Activated CD4-positive, alpha-beta T cell treated with anti-CD3 and anti-CD28 coated beads, Interleukin-2, amount 50 U/mL, for 1 hour (primary cell): ENCODE measurements at places on chromosomes 12 and 14.
A peak's percentile ranks its signal among the peaks of the same experiment; 100 is the strongest.

DNA sequence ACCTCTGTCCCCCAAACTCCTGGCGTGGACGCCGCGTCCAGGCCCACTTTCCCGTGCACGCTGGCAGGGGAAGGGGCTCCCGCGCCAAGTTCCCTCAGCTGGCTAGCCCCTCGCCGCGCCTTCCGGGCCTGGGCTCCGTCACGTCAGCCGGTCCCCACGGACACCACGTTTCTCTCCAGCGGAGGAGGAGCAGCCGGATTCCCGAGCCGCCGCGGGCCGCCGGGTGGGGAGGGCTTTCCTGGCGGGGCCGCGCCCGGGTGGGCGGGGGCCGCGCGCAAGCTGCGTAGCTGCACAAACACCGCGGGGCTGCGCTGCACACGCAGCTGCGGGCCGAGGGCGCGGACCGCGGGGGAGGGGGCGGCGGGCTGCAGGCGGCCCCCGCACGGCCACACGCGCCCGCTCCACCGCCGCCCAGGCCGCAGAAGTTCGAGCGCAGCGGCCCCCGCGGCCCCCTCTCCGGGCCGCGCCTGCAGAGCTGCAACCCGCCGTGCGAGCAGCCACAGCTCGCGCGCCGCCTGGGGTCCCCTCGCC, 45.1 kb upstream of the PNMA1 start:
- DNase-seq: peak; percentile 55

DNA sequence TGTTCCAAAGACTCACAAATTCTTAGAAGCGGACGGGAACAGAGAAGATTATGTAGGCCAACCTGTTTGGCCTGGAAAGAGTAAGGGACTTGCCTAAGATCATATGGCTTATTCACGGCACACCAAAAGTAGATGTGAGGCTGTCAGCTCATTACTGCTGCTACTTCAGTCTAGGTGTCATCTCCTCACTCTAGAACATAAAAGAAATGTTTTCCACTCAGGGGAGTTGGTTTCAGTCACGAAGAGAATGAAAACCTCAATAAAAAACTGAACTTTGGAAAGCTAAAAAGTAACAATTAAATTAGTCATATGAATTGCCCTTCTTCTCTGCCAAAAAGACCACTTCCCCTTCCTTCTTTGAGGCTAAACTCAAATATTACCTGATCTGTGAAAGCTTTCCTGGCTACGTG, 658 bp upstream of the CEP128 start:
- no peak for DNase-seq

- DNase-seq: no peak
Measured at GRCh38 chr12:124740691-124741137, 123.0 kb downstream of the SCARB1 start.

- DNase-seq: peak; percentile 71
Measured at GRCh38 chr12:4030929-4031702, 157.9 kb upstream of the PARP11 start.

DNA sequence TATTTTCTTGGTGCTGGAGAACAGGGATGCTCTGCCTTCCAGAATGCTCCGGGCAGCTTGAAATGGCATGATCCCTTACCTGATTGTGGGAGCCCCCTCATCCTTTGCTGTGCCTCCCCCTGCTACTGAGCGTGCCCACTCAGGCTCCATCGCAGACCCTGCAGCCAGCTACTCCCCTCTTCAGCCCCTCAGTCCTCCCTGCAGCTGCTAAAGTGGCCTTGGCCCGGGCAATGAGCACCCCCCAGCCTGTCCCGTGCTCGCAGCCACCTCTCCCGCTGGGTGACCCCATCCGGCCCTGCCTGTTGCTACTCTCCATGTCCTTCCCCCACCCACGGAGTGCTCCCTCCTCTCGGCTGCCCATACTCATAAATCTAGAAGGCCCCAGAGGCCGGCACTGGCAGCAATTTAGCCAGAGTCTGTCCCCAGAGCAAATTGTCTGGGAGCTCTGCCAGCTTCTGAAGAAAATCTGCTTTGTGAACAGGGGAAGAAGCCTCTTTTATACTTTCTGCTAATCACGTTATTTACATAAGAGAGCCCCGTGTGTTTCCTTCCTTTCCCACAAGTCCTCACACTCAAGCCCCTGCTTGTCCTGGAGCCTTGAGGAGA, 143.7 kb upstream of the FRMD6 start:
- DNase-seq: no peak

DNA sequence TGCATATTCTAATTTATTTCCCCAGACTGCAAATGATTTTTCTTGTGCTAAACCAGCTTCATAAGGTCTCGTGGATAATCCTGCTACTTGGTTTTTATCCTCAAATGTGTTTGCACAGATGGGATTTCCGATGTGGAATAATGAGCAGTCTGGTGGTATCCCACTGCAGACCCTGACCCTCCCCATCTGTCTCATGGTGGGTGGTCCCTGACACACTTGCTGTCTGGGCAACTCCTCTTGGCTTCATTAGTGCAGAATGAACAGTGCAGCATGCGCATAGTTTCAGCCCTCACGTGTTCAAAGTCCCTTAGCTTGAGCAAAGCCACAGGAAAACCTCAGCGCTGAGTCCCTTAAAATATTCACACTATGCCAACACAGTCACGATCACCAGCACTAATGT, 996.5 kb downstream of the AACS start:
- no peak for DNase-seq

DNA sequence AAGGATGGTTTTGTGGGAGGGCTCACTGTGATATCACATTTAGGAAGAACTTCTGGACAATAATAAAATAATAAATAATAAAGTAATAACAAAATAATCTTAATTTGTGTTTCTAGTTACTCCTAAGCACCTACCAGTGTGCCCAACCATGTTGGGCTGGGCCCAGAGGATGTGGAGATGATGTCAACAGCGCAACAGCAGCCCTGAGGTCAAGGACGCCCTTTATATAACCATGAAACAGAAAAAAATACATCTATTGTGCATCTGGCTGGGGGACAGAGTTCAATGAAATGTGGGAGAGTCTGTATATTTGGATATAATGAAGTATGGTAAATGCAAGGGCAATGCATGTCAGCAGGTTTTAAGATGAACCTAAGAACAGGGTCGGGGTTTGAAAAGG, 552.8 kb downstream of the VRK1 start:
- DNase-seq: no peak

DNA sequence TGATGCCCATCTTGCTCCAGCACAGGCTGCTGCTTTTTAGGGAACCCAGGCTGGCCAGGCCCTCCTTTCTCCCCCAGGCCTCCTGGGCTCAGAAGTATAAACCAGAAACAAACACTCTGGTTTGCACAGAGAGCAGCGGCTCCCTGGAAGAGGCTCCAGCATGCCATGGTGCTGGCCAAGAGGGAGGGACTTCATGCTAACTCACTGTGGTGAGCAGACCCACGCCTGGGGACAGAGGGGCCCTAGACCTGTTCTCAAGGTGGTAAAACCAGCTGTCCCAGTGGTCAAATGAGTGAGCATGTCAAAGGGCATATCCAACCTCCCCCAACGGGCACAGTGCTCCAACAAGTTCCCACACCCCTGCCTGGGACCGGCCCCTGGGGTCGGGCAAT, 15.5 kb downstream of the BCL11B start:
- no peak for DNase-seq

DNA sequence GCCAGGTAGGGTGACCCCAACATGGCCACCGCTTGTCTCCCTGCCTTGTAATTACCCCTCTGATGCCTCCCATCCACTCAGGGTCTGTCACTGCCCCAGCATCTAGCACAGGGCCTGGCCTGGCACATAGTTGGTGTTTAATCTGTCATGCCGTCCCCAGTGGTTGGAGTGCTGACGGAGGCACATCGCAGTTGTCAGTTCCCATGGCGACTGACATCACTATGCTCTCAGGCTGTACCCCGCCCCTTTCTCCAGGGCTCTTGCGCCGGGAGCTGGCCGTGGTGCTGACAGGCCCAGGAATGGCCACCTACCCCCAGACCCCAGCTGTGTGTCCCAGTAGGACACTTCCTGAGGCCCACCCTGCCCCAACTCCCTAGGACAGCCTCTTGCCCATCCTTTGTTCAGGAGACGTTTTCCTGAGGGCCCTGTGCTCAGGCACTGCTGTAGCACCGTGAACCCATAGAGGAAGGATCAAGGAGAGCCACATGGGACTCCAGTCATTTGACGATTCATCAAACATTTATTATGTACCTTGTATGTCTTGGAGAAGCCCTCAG, 23.0 kb downstream of the FAM222A start:
- no peak for DNase-seq

- no peak for DNase-seq
Measured at GRCh38 chr12:57258977-57259970, 8.3 kb upstream of the STAC3 start.

GRCh38 chr12:40192704-40193255, 32.0 kb upstream of the LRRK2 start:
- DNase-seq: no peak

DNA sequence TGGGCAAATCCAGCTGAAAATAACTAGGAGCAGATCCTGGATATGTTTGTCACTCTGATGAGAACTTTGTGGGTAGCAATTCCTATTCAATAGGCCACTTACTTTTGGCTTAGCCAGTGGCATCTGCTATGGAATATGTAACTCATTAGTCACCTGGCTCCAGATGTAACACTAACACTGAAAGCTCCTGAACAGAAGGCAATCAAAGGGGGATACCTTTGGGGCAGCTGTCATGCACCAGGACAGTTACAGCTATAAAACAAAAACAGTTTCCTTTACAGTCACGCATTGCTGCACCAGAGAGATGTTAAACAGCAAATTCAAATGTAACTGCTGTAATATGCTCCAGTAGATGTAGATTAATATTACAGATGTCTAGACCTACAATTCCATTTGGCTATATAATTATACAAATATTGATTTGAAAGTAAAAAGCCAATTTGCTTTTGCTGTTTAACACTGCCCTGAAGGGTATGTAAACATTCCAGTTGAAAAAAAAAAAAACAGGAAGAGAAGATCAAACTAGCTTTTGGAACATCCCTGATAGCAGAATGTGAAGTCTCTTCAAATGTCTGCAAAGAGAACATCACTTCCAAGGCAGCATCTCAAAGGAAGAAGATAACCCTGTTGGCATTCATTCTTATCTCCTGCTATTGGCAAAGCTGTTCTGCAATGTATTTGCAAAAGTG, 18.4 kb downstream of the RACGAP1 start:
- no peak for DNase-seq

DNA sequence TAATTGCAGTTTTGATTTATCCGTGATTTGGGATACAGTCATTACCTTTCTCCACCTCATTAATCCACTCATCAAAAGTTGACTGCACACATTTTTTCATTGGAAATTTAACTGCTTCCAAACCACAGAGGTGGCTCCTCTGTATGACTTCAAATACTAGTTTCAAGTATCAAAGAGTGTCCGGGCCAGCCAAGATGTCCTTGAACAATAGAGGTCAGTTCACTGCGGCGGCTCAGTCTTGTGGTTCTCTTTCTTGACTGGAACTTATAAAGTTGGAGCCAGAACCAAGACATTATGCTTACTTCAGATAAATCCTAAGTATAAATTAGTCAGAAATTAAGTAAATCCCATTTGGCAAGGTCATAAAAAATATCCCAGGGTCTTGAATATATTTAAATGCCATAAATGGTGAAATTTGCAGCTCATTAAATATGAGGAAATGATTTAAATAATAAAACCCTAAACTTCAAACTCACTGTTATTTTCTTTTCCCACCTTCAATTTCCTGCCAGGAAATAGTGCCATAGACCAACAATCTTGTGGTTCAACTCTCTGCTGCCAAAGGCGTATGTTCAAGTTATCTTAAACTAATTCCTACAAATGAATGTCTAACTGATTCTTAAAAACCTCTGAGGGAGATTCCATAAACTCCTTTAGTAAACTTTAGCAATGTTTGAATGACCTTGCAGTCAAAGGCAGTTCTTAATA, 360.8 kb downstream of the AEBP2 start:
- DNase-seq: no peak

DNA sequence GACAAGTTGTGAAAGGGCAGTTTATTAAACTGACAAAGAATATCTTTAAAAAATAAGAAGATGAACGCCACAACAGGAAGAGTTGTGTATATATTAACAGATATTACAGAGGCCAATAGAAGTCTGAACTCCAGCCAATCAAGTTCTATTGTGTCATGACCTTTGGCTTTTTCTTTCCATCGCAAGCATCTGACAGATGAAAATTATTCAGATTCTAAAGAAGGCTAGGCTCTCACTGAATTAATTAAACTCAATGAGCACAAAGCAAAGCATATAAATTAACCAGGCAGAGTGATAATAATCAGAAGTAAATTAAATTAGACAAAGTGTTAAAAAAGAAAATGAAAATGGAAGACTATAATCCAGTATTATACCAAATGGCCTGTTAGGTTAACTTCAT, 62.0 kb upstream of the PYGL start:
- no peak for DNase-seq

DNA sequence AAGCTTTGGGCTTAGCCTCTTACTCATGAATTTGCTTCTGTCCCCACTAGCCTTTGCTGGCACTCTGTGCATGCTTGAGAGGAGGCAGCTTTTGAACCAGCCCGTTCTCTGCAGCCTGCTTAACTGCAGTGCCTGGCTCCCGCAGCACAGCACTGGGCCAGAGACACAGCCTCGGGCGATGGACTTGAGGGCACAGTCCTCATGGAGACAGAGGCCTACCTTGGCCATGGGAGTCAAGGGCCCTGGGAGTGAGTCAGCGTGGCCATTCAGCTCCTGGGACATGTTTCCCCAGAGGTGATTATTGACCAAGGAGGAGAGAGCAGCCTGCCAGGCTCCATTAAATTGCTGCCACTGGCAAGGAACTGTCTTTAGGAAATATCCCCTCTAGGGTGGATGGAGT, 93.5 kb downstream of the SMOC1 start:
- DNase-seq: no peak

GRCh38 chr14:68568907-68569897, 223.7 kb downstream of the ZFP36L1 start:
- no peak for DNase-seq

DNA sequence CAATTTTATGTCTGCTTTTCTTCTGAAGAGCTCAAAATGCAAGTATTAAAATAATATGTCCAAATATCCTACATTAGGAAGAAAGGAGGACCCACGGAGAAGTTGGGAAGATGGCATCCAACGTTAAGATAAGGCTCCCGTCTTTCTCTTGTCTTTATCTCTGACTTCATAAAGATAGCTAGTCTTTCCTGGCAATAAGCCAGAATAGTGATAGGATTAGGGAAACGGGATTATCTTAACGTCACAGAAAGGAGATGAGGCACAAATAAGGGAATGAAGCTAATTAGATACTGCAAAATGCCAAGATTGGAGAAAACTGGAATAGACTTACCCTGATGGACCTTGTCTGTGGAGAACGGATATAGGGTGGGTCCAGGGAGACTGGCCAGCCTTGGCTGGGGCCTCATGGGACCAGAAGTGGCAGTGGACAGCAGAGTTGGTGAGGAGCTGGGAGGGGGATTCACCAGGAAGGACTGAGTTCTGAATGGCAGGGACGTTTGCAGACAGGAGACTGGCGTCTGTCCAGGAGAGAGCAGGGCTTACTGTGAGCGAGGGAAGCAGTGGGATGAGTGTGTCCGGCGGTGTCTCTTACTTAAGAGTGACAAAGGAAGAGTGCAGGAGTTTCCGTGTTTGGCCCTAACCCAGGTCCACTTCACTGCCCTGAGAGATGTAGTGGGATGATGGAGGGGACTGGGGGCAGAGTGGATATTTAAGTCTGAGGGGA, 119.9 kb downstream of the CACNA1C start:
- no peak for DNase-seq

- DNase-seq: no peak
Measured at GRCh38 chr14:71290301-71290700, 383.0 kb downstream of the PCNX1 start.
